ENCODE measurements at places on chromosomes 11 and 22. TPM values are rescaled to one million over a fixed set of nuclear protein-coding genes. Genes with fewer than 3 reads are reported as not detected.

DNA sequence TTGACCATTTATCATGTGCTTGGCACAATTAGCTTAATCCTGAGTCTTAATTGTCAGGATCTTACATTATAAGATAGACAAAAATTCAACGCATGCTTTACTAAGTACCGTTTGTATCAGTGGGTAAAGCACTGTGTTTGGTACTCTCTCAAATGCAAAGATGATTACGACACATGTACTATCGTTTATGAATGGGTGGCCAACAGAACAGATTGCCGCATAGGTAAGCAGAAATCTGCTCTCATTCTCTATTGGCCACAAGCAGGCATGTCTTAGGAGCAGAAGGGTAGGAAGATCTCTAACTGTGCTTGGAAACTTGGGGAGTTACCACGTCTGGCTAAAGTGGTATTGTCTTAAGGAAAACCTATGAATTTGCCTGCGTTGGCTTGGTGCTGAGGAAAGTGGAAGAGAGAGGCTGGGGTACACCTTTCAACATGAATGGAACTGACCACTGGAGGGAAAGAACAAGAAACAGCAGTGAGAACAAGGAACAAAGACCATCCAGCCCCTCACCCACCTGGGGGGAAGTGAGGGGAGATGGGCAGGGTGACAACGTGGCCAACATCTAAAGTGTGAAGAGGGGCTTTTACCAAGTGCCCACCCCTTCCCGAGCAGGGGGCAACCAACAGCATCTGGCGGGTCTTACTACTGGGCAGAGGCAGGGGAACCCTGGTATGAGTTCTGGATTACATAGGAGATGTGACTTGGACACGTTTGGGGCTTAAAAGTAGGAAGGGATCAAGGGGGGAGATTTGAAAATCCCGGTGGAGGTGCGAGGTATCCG, 1.0 kb upstream of the TUBA8 start:
- DNase-seq: no peak

DNA sequence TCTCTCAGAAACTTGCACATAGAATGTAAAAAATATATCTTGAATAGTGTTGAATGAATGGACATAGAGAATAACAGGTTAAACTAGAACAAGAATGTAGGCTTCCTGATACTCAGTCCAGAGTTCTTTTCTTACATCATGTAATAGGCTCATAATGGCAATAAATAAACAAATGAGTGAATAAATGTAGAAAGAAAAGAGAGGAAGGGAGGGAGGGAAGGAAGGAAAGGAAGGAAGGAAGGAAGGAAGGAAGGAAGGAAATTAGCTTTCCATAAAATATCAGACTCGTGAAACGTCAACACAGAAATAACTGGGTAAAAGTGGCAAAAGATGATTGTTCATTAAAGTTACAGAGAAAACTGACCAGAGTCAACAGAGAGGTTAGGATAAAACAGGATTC, 2001.0 kb downstream of the LRRC4C start:
- no peak for DNase-seq

DNA sequence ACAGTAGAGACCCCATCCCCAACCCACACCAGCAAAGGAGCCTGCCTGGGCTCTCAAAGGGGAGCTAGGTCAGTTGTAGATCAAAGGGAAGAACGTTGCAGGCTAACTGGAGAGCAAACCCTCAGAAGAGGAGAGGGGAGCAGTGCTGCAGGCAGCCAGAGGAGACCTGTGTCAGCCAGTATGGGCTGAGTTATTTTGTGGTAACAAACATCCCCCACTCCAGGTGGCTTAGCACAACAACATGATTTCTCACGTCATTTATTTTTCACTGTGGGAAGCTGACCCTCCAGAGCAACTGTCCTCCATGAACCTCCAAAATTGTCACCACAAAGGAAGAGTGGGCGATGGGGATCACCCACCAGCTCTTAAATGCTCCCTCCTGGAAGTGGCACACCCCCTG, 19.8 kb upstream of the SHANK2 start:
- no peak for DNase-seq

DNA sequence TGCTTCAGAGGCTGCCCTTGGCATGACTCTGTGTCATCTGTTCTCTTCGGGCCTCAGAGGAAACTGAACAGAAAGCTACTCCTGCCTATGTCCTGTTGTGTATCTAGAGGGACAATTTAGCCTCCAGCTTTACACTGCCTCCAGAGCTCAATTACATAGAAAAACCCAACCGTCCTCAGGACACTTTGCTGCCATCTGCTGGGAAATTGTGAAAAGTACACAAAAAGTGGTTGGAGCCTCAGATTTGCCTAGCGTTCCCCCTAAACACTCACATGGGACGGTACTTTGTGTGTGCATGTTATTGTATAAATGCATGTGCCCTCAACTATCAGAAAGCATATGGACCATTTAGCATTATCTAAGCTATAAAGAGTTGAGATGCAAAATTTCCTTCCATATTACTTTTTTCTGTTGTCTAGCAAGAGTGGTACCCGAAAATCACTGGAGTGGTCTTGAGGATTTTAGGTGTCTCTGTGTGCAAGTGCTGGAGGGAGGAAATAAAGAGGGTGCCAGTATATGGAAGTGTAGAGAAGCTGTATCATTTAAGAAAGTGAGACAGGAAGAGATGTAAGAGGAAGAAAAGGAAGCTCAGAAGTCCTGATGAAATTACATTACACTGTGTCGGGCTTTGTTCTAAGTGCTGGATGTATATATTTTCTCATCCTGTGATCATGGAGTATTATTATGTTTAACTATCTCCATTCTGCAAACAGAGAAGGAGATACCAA, 8.7 kb upstream of the MS4A4E start:
- peak; percentile 59 for DNase-seq

- DNase-seq: peak; percentile 90
These were observed at the start of gene SERHL2 for GRCh38 chr22:42553475-42554361. Gene SERHL2, plus strand, starts transcription at chr22:42553956. Its CDS starts 65 bp downstream, at chr22:42554021.

DNA sequence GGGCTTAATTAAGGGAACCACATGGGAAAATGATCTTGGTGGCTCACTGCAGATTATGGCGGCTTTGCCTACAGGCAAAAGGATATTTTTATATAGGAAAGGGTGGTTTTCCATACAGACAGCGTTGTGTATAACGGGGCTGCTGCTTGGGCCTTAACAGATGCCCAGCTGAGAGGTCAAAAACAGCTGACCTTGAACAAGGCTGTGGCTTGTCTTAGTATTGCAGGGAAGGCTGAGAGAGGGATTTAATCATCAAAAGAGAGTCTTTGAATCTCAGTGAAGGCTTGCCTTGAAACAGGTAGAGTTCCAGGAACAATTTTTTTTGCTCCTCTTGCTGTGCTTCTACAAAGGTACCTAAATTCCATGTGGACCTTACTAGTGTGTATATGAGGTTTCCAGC, 301.6 kb upstream of the C11orf87 start:
- no peak for DNase-seq

DNA sequence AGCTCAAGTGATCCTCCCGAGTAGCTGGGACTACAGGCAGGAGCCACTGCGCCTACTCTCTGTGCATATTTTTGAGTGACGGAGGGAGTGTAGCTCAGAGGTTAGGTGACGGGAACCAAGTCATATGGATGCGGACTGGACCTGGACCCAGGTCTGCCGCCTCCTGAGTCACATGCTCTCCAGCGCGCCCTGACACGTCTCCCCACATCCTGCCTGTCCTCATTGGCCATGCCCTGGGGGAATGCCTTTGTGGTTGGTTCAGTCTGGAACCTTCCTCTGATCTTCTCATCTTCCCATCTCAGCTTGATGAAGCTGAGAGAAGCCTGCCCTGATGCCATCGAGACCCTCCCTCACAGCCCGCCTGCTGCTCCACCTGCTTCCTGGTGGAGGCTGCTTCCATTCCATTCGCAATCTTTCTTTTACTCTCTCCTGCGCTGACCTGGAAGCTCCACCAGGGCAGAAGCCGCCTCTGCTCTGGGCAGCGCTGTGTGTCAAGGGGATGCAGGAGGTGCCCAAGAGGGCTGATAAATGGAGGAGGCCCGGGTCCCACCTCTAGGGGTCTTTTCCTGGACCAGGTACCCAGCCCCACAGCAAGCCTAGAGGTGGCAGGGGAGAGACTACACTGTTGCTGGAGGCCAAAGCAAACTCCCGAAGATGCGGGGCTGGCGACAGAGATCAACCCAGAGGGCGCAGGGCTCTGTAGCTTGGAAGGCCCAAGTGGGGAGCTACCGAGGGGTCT, 13.9 kb upstream of the BAIAP2L2 start:
- no peak for DNase-seq

DNA sequence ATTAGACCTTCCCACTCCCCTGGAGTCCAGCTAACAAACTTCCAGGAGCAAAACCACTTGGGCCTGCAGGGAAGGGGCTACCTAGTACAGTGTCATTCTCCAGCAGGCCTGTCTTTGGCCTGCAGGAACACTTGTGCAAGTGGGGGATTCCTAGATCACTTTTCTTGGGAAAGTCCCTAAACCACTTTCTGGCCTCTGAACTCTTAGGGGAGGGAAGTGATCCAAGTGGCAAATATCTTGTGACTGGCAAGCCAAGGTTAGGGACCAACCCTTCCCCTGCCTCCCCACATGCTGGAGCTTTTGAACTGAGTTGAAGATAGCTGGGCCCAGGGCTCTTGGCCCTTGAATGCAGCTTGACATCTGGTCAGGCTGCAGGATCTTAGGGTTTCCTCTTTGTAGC, 17.2 kb downstream of the PPFIBP2 start:
- no peak for DNase-seq

Gene CD248
- polyA plus RNA-seq: 28.0 TPM

- DNase-seq: no peak
These were observed 56.6 kb upstream of the KIRREL3 start for GRCh38 chr11:127057126-127057525.

All from adrenal gland (tissue), 19 donors.